ENCODE measurements at places on chromosomes 2 and 18. TPM values are rescaled to one million over a fixed set of nuclear protein-coding genes. Genes with fewer than 3 reads are reported as not detected.

The MAP2 gene
- 3.6 TPM for polyA plus RNA-seq

GRCh38 chr18:57585855-57586250 is 649 bp downstream of the FECH start:
- no peak for DNase-seq

The MAPK4 gene
- 7.5 TPM for polyA plus RNA-seq

DNA sequence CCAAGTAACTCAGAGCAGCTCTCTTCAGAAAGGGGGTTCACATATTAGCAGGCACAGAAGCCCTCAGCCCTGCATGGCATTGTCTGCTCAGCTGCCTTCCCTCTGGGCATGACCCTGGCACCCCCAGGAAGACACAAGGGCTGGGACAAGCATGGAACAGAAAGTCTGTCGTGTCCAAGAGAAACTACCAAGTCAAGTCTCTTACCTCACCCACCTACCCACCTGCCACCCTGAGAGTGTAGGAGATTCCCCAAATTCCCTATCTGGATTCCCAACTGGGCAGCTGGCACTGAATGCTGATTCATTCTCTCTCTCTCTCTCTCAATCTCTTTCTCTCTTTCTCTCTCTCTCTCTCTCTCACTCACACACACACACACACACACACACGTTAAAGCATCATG is 21.6 kb downstream of the SMAD7 start:
- DNase-seq = no peak

DNA sequence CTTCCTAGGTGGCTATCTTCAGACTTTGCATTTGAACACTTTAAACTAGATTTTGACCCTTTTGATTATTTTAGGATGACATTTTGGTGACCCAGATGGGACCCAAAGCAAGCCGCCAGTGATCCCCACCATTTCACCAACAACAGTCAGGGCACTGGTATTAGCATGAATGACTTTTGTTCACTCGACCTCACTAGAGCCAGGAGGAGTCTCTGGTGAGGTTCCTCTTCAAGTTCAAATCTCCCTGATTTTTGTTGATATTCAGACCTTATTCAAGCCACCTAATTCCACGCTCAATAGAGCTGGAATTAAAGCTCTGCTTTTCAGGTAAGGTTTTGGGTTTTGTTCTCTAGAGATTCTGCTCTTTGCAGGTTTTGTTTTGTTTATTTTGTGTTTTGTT is 202.3 kb downstream of the MREG start:
- DNase-seq = no peak

The BOLL gene
- polyA plus RNA-seq = not detected

DNA sequence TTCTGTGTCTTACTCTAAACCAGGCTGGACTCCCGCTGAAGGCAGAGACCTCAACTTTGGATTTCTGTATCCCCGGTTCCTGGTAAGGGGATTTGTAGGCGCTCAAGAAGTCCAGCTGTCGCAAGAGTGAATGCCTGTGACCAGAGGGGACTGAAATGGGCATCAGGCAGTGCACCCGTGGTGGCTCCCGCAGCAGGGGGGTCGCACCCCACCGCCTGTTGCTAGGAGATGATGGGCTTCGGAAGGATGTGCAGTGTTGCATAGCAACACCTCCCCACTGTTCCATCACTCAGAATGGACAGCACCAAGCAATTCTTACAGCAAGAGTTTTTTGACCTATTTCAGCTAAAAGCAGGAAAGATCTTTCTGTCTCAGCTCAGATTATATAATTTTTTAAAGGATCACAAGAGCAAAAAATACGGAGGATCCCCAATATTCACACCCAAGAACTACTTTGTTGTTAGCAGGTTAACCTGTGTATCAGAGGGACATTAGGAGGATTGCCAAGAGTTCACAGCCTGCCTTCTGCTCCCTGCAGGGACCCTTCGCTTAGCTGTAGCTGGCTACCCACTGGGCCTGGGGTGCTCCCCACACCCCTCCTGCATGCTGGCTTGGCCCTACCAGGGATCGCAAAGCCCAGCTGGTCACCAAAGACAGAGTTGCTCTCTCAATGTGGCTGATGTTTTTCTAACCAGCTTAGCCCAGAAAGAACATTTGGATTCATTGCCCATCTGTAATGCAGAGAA is 63.8 kb downstream of the SOWAHC start:
- no peak for DNase-seq

GRCh38 chr2:54416166-54416813 is 39.8 kb upstream of the SPTBN1 start:
- DNase-seq = peak; percentile 59
